Stimulated activated CD8-positive, alpha-beta memory T cell treated with anti-CD3 and anti-CD28 coated beads, Interleukin-4, amount 100 ng/mL, for 24 hours (primary cell): ENCODE measurements at places on chromosomes 13 and 19.

DNA sequence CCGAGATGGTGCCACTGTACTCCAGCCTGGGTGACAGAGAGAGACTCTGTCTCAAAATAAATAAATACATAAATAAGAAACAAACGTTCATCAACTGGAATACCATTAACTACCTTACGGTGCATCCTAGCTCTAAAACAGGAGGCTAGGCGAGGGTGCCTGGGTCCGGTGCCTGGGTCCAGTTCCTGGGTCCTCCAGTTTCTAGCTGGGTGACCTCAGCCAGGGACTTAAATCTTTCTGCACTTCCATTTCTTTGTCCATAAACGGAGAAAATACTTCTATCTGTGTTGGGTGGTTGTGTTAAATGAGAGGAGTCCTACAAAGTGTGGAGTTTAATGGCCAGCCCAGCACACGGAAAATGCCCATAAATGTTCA is 34.0 kb downstream of the RFX2 start:
- DNase-seq = no peak

- no peak for DNase-seq
Observed at GRCh38 chr13:93248627-93249047, 22.0 kb downstream of the GPC6 start.

DNA sequence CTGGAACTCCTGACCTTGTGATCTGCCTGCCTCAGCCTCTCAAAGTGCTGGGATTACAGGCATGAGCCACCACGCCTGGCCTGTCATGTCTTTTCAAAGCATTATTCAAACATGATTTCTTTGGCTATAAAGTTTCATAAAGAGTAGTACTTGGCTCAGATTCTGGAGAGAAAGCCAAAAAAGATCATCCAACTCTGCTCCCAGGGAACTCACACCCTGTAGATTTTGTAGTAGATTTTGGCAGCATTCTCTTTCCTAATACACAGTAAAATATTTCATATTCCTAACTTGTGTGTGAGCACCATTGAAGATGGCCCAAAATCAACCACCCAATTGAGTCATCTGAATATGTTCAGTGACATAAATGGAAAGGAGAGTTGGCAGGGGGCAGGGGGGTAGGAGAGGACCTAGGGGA is 48.4 kb downstream of the CAB39L start:
- no peak for DNase-seq

DNA sequence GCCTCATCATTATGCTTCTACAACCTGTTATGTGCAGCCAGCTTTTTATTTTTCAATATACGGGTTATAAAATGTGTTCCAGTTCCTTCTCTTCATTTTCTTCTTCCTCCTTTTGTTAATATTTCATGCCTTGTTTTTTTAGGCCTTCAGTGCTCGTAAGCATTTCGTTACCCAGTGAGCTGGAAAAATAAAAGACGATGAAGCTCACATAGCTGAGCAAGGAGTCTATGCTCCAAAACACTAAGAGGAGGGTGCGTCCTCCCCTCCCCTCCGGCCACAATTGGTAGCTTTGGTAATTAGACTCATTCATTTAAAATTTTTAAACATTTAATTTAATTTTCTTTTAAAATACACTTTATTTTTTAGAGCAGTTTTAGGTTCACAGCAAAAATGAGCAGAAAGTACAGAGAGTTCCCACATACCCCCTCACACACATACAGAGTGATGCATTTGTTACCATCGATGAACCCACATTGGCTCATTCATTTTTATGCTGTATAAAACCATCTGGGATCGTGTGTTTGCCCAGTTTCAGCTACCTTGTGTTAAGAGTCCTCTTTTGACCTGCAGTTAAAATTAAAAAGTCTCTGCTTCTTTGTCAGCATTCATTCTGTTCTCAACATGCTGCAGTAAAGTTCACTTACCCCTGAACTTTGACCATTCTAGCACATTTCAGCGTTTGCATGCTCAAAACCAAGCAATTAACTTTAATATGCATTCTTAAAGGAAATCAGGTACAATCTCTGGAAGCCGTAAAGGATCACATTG is 223.9 kb downstream of the LACC1 start:
- DNase-seq = no peak

DNA sequence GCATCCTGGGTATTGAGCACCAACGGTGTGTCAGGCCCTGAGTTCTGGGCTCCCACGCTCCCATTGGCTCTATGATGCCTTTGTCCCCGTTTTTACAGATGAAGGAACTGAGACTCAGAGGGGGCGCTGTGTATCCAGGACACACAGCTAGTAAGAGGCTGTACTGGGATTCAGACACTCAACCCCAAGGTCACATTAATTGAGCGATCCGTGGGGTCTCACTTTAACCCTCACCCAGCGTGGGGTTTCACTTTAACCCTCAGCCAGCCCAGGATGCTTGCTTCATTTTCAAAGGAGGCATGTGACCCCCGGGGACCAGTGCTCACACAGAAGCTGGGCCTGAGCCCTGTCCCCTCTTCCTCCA is 42.6 kb downstream of the CYP4F22 start:
- no peak for DNase-seq

DNA sequence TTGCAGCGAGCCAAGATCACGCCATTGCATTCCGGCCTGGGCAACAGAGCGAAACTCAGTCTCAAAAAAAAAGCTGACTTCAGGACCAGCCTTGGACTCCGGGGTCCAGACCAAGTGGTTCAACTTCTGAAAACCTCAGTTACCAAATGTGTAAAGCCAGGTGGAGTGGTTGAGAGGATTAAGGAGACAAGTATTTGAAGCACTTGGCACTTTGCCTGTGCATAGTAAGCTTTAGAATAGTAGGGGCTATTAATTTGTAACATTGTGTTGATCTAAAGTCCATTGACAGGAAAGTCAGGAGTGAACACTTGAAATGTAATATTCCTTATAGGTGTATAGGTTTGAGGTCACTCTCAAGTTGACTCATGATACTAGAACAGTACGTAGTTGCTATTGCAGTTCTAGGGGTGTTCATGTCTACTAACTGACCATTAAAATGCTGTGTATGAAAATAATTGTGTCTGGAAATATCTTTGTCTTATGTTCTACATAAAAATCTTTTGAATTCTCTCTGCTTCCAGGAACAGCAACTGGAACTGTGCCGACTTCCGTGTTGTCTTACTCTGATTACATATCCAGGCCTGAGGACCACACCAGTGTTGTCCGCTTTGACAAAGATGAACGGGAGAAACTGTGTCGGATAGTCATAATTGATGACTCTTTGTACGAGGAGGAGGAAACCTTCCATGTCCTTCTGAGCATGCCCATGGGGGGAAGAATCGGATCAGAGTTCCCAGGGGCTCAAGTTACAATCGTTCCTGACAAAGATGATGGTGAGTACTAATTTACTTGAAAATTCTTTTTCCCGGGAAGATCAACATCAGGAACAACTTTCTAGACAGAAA is 97.4 kb downstream of the FREM2 start:
- DNase-seq = no peak

- DNase-seq = no peak
Observed at GRCh38 chr19:9622531-9622930, 1.5 kb upstream of the ZNF561 start.

DNA sequence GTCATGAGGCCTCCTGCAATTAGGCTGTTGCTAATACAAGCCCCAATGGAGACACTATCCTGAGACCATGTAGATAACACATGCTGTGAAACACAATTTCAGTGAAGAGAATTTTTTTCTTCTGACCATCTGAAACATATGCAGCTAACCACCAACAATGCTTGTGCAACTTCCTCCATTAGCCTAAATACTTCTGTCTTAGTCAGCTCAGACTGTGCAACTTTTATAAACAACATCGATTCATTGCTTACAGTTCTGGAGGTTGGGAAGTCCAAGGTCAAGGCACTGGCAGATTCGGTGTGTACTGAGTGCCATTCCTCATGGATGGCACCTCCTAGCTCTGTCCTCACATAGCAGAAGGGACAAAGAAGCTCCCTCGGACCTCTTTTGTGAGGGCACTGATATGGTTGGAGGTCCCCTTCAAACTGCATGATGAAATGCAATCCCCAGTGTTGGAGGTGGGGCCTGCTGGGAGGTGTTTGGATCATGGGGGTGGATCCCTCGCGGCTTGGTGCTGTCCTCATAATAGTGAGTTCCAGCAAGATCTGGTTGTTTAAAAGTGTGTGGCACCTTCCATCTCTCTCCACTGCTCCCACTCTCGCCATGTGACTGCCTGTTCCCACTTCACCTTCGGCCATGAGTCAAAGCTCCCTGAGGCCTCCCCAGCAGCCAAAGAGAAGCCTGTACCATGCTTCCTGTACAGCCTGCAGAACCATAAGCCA is 27.7 kb downstream of the STK24 start:
- DNase-seq = no peak

- no peak for DNase-seq
Observed at GRCh38 chr13:98613591-98613990, 36.7 kb upstream of the STK24 start.

- no peak for DNase-seq
Observed at GRCh38 chr19:48543121-48543710, 8.8 kb upstream of the SULT2B1 start.

DNA sequence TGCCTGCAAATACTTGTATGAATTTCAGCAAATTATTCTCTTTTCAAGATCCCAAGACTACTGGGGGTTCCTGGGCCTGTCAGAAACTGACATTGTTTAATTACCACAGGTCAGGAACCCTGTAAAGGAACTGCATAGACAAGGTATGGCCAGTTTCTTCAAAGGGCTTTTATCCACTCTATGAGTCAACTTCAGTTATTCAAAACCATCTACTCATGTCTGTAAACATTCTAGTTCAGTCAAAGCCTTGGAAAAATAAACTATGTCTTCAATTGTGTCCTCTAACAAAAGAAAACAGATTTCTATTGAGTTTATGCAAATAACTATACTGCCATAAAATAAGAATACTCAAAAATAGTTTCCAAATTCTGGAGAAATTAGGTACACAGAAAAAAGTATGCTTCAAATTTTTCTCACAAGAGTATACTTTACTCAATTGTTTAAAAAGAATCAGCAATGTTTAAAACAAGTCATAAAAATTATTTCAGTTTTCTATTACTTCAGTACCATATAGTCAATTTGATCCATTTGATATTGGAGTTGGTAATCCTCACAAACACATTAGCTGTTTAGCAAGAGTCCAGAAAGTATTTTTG is 486.4 kb upstream of the PCDH20 start:
- DNase-seq = no peak

GRCh38 chr13:71619096-71619495 is 247.9 kb downstream of the DACH1 start:
- DNase-seq = no peak

- DNase-seq = no peak
Observed at GRCh38 chr19:35170359-35171061, 16.0 kb downstream of the FXYD5 start.

DNA sequence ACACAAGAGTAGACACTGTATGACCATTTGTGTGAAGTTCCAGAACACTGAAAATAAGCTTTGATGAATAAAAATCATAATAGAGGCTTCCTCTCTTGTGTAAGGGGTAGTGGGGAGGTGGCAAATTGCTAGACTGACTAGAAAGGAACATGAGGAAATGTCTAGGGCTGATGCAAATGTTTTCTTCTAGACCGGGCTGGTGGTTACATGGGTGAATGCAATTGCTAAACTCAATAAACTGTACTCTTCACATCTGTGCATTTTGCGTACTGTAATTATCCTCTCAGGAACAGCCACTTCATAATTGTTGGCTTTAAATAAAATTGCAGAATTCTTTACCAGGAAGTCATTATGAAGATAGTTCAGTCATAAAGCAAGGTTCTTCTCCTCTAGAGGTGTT is 5.2 kb upstream of the KBTBD7 start:
- DNase-seq = no peak

DNA sequence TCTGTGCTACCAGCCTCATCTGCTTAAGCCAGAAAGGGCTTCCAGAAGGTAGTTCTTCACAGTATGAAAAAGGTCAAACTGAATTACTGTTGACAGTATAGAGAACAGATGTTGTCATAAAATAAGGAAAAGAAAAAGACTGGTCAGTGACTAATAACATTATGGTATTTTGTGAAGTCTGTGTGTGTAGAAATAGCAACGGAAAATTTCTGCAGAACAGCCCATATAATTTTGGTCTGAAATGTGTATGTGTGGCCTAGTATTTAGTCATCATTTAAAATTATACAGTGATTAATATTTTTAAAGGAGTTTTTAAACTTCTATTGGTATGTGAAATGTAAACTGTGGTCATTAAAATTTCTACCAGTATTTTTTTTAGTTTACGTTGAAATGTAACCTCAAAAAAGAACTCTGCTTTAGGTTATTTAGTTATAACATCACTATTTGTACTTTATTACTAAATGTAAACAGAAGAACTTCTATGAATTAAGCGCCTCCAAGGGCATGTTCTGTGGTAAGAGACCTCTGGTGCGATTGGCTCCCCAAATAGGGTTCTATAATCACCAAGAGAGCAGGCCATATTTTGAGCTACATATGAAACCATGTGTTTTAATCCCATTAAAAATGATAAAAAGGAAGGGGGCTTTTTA is 3.3 kb upstream of the GPR183 start:
- DNase-seq = no peak

GRCh38 chr13:105634059-105634458 is 901.4 kb downstream of the EFNB2 start:
- DNase-seq = no peak

- no peak for DNase-seq
Observed at GRCh38 chr19:37511186-37511585, 4.4 kb downstream of the ZNF793 start.

DNA sequence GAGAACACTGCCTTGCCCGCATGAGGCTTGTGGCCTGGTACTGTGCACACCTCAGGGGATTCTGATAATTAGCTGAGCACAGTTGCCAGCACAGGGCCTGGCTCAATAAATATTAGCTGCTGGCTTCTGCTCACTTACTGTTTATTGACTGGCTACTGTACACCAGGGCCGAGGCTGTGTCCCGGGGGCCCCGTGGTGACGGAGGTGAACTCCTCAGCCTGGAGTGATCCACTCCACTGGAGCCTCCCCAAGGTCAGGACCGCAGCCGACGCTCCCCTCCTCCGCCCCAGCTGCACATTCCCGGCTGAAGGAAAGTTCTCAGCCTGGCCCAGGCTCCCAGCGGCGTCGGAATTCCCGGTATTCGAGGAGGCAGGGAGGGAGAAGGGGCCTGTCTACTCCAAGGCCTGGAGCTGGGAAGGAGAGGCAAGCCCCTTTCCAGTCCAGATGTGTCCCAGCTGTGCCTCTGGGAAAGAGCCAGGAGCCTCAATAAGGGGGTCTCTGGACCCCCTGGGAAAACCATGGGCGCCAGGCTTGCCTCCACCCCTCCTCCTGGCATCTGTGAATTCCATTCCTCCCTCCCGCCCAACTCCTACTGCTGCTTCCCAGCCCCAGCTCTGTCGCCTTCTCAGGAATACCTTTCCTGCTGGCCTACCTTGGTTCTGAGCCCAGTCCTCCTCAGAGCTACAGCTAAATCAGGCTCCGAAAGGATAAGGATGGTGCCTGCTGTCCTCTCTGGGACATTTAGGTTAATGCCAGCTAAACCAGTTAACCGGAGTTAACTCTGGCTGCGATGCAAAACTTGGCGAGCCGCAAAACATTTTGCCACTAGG is 7.3 kb downstream of the RPS16 start:
- DNase-seq = no peak

GRCh38 chr19:4431808-4432674 is 25.6 kb downstream of the UBXN6 start:
- no peak for DNase-seq

GRCh38 chr19:46838160-46838559 is 12.5 kb downstream of the AP2S1 start:
- DNase-seq = no peak

- DNase-seq = no peak
Observed at GRCh38 chr19:2135474-2136402, 15.6 kb downstream of the AP3D1 start.
